ENCODE measurements at places on chromosomes 1 and 21.

- DNase-seq, result no peak
Observed at GRCh38 chr1:22803833-22804232, 93.2 kb downstream of the EPHB2 start.

DNA sequence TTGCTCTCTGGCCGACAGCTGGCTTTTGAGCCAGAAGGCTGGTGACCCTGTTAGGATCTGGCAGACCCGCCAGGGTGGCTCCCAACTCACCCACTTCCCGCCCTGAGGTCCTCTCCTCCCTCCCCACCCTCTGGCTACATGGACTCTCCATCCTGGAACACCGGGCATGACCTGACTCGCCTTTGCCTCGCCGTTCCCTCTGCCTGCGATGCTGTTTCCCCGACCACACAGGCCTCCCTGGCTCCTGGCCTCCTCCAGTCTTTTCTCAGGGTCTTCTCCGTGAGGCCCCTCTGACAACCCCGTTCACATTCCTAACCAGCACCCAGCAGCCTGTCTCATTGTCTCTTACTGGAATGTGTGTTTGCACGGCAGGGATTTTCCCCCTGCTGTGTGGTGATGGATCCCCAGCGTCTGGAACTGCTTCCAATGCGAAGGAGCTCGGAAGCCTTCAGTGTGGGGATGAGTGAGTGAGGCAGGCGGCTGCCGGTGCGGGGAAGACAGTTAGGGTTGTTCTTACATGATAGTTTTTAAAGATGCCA is 46.0 kb upstream of the POFUT2 start:
- DNase-seq, result no peak

- no peak for DNase-seq
Observed at GRCh38 chr1:102071451-102071850, 74.7 kb upstream of the OLFM3 start.

DNA sequence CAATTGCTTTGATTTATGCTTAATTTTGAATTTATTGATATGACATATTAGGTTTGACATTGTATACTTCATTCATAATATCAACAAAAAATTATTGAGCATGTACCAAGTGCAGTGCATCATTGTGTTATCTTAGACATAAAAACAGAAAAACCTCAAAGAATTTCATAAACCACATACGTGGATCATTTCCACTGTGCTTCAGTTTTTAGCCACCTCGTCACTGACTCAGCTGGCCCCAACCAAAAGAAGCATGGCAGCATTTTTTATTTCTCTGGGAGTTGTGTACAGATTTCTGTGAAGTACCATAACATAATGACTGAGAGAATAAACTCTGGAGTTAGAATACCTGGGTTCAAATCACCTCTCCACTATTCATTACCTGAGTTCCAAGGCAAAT is 95.6 kb upstream of the C1orf87 start:
- no peak for DNase-seq

GRCh38 chr1:229972600-229973296 is 94.3 kb upstream of the GALNT2 start:
- DNase-seq, result no peak

DNA sequence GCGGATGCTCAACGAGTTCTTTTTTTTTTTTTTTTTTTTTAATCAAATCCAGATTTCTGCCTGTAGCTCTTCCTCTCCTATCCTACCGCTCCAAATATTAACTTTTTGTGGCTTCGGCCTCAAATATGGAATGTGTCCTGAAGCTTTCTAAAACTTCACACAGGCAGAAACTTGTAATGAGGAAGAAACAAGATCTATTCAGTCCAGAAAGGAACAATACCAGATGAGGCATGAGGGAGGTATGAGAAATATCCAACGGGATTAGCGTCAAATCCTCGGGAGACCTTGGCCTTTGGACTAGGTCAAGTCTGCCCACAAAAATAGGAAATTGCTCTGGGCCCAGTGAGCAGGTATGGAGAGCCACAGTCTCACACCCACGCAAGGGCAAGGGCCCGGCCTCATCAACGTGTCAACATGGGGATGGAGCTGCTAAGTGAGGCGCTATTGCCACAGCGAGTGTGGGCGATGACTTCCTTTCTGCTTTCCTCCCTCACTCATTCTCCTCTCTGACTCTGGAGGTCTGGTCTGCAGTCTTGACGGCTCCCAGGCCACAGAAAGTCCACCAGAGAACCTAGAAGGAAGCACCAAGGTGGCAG is 66.6 kb downstream of the BCAR3 start:
- DNase-seq, result peak; percentile 31

GRCh38 chr1:231861541-231862481 is 235.2 kb downstream of the DISC1 start:
- no peak for DNase-seq

DNA sequence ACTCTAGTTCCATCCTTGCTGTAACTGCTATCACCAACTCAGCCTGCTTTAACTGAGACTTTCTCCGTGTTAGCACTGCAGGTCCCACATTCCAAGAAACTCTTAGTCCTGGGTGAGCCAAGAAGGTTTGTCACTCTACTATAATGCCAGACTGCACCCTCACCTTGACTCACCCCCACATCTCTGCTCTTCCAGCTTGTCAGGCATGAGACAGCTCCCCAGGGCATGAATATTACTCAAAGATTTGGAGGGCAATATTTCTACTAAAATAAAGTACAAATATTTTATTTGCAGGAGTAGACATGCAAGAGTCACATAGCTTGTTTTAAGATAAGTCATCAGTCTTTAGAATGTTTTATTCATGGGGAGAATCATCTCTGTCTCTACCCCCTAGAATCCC is 110.2 kb downstream of the MATN1 start:
- no peak for DNase-seq

- no peak for DNase-seq
Observed at GRCh38 chr1:8217011-8217711, 100.8 kb upstream of the SLC45A1 start.

- DNase-seq, result peak; percentile 67
Observed at GRCh38 chr21:38819719-38820159, 14.0 kb downstream of the ETS2 start.

- no peak for DNase-seq
Observed at GRCh38 chr1:192811594-192812239, 2.9 kb downstream of the RGS2 start.

- DNase-seq, result no peak
Observed at GRCh38 chr1:77948841-77949424, 29.9 kb downstream of the FUBP1 start.

DNA sequence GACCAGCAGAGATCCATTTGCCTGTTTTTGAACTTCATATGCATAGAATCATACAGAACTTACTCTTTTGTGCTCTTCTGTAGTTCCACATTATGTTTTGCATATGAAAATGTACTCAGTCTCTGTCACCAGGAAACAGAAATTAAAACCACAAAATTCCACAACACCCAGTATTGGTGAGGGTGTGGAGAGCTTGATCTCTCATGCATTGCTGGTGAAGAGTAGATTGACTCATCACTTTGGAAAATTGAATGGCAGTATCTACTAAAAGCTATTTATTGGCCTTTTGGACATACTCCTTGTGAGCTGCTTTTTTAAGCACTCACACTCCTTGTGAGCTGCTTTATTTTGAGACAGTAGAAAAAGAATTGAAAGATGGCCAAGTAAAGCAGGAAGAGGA is 43.3 kb downstream of the VTCN1 start:
- DNase-seq, result no peak

- DNase-seq, result no peak
Observed at GRCh38 chr1:91501971-91502671, 1.5 kb downstream of the CDC7 start.

- no peak for DNase-seq
Observed at GRCh38 chr1:210525716-210526454, 197.2 kb downstream of the HHAT start.

GRCh38 chr1:28580722-28581530 is 11.1 kb upstream of the RAB42 start:
- peak; percentile 55 for DNase-seq

DNA sequence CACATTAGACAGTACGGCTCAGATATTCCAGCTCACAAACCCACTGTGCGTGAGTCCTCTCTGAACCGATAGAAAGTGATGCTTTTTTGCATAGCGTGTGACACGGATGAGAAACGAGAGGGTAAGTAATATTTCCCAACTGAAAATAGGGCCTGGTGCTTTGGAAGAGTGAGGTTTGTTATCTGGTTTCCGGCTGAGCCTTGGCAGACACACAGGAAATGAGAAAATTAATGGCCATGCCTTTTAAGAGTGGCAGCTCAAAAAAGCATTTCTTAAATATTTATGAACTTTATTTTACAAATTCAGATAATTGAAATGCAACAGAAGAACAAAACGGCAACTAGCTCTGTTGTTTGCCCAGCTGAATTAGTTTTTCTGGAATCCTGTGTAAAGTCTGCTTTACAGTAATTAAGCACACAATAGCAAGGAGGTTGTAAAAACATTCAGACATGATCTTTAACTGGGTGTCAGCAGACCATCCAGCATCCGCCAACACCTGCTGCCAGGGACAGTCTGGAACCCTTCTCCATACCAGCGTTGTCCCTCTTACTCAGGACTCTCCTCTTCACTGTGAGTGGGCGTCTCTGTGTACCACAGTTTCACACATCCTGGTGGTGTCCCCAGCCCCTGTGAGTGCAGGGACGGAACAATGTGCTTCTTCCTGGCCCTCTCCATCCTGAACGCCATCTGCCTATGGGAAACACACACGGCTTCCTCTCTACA is 155.4 kb downstream of the PGBD5 start:
- no peak for DNase-seq

DNA sequence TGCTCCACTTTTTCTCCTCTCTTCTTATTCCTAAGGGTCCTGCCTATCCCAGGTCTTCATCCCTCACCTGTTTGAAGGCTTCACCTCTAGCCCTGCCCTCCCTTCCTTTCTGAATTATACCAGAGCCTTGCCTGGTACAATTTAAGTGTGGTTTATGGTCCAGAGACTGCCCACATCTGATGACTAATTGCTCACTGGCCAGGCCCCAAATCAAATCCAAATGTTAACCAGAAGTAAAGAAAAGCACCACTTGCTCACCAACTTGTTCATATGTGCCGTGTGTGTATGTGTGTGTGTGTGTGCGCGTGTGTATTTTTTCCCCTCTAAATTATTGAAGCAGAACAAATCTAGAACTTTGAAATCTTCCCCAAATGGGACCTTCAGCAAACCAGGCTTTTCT is 26.4 kb downstream of the MYOM3 start:
- DNase-seq, result no peak

DNA sequence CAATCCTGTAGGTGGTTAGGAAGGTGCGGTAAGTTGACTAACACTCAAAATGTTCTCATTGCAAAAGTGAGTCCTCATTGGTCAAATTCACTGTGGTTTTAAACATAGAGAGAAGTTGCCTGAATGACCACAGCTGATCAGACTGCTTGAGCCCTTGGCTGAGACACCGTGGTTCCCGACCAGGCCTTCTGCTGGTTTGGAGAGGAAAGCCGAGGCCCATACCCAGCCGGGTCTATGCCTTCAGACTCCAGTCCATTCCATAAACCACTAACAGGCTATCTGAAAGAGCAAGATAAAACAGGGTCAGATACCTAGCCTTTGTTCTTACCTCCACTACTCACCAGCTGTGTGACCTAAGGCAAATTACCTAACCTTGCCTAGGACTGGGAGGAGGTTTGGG is 133.9 kb downstream of the LMX1A start:
- no peak for DNase-seq

Data from colonic mucosa (tissue), 4 donors.